ENCODE measurements at places on chromosomes 16 and 17.

- DNase-seq = no peak
Measured at GRCh38 chr16:68297908-68298307, 12.8 kb downstream of the SLC7A6OS start.

DNA sequence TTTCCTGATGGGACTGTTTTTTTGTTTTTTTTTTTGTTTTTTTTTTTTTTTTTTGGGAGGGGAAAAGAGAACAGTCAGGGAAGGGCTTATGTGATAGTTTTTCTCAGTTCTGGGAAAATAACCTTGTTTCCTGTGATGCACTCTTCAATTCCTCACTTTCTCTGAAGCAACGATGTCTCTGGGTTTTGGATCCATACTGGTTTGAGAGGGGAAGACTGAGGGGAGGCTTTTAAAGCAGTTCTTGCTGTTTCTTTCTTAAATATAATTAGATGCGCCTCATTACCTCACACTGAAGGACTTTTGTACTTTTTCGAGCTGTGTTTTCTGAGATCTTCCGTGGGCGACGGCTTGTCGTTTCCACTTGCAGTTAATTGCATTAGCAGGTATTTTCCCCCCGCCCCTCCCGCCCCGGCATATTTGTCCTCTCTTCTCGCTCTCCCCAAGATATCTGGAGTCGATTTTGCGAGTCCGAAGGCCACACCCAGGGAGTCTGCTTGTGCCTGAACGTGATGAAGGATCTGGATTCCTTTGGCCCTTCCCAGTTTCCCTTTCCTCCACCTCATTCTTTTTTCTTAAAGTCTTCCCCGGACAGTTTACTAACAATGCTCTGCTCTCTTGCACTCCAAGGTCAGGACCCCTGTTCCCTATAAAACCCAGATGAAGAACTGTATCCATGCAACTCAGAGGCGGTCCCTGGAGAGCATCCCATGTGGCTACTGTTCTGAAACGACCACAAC lies 125.2 kb upstream of the ZFHX3 start:
- no peak for DNase-seq

DNA sequence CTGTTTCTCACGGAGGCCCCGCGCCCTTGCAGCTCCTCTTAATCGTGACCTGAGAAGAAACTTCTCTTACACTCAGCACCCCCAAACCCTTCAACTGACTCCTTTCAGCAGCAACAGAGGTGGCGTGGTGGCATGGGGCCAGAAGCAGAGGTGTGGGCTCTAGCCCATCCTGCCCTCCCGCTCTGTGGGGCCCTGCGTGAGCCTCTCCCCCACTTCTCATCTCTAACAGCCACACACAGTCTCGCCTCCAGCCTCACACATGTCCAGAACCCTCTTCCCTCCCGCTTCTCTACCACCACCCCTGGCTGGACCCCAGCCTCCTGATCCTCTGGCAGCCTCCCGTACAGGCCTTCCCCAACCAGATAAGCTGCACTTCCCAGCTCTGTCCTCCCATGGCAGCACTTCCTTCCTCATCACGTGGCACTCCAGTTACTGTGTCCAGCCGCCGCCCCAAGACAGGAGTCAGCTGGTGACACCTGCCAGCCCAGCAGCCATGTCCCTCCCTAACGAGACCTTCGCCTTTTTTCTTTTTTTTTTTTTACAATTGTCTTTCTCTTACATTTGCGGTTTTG lies 30.5 kb downstream of the NSMCE1 start:
- peak; percentile 84 for DNase-seq

GRCh38 chr17:31900877-31901276 lies 631 bp downstream of the UTP6 start:
- DNase-seq = no peak

- no peak for DNase-seq
Measured at GRCh38 chr17:10683853-10684252, 13.5 kb downstream of the SCO1 start.

DNA sequence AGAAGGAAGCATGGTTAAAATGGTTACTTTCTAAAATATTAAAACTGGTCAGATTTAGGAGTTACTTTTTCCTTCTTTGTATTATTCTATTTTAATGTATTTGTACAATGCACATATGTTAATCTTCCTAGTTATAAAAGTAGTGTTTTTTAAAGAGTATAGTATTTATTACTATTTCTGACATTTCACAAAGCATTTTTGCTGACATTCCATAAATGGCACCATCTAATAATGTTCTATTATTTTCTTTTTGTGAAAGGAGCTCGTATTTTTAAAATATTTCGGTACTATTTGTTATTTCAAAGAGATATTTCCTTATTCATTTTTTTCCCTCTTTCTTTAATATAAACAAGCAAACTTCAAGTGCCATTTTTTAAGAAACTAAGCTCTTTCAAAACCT lies 47.5 kb upstream of the GSG1L start:
- DNase-seq = no peak

Data from CMK (cell line).